RWPE2 (cell line): ENCODE measurements at places on chromosomes 16 and 17.

- DNase-seq = no peak
Observed at GRCh38 chr17:41734139-41734948, at the start of gene HAP1. Gene HAP1, minus strand, starts transcription at chr17:41734643. Its CDS starts 9 bp downstream, at chr17:41734634.

DNA sequence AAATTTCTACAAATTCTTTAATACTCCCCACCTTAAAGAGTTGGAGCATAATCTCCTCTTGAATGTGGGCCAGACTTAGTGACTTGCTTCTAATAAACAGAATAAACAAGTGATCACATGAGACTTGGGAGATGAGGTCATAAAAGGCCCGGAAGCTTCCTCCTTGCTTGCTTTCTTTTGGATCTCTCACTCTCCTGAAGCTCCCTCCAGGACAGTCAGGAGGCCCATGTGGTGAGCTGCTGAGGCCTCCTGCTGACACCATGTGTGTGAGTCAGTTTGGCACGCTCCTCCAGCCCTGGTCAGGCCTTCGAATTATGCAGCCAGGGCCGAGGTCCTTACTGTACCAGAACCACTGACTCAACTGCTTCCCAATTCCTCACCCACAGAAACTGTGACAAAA lies 53.2 kb downstream of the NDEL1 start:
- no peak for DNase-seq

GRCh38 chr17:32871746-32872145 lies 5.2 kb downstream of the MYO1D start:
- DNase-seq = no peak

- DNase-seq = no peak
Observed at GRCh38 chr17:47663912-47664623, 14.3 kb downstream of the KPNB1 start.

GRCh38 chr17:76241691-76242255 lies 1.5 kb upstream of the RNF157 start:
- no peak for DNase-seq

DNA sequence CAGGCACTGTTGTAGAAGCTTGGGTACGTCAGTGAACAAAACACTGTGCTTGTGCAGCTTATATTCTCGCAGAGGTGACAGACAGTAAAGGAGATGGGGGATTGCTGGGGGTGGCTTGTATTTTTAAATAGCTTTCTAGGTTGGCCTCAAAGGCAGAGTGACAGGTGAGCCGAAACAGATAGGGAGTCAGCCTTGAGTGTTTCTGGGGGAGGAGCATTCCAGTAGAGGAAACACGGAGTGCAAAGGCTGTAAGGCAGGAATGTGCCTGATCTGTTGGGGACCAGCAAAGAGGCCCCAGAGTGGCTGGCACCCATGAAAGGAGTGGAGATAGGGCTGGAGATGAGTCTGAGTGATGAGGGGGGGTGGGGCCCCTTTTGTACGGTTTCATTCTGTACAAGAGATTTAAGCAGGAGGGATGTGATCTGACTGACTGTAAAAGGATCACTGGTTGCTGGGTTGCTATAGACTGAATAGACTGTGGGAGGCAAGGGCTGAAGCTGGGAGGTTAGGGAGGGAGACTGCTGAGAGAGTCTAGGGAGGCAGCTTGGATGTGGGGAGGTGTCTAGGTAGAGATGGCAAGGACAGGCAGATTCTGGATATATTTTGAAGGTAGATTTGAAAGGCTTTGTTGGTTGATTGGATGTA lies 15.2 kb downstream of the NUP93 start:
- no peak for DNase-seq

GRCh38 chr17:79613195-79613772 lies 2.4 kb upstream of the RBFOX3 start:
- no peak for DNase-seq

- DNase-seq = no peak
Observed at GRCh38 chr16:9610727-9611126, 519.3 kb downstream of the HAPSTR1 start.

GRCh38 chr17:18951941-18952842 lies at the start of gene SLC5A10:
Gene SLC5A10, plus strand, starts transcription at chr17:18952165. Its CDS starts 41 bp downstream, at chr17:18952206.
- DNase-seq = no peak

- DNase-seq = no peak
Observed at GRCh38 chr17:38674014-38674748, 576 bp downstream of the EPOP start.

DNA sequence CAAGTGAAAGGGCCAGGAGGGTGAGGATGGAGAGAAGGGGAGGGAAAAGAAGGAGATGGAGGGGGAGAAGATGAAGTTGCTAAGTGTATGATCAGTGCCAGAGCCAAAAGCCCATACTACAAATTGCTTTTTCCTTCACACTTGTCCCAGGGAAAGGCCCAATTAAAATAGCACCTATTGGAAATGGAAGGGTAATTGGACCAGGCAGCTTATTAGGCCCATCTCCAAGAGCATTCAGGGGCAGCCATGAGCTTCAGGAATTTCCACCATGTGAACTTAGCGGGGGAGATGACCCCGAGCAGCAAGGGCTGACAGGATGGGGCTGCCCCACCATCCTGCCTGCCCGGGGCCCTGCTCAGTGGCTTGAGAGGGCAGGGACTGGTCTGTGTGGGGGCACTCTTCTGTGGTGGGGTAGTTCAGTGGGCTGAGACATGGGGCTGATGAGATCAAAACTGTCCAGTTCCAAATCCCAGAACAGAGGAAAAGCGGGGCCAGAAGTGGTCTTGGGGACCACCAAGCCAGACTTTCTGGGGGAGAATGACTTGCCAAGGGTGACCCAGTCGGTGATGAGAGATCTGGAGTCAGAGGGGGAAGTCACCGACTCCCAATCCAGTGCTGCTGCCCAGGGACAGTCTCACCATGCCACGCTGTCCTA lies 27.5 kb downstream of the GOSR2 start:
- no peak for DNase-seq

DNA sequence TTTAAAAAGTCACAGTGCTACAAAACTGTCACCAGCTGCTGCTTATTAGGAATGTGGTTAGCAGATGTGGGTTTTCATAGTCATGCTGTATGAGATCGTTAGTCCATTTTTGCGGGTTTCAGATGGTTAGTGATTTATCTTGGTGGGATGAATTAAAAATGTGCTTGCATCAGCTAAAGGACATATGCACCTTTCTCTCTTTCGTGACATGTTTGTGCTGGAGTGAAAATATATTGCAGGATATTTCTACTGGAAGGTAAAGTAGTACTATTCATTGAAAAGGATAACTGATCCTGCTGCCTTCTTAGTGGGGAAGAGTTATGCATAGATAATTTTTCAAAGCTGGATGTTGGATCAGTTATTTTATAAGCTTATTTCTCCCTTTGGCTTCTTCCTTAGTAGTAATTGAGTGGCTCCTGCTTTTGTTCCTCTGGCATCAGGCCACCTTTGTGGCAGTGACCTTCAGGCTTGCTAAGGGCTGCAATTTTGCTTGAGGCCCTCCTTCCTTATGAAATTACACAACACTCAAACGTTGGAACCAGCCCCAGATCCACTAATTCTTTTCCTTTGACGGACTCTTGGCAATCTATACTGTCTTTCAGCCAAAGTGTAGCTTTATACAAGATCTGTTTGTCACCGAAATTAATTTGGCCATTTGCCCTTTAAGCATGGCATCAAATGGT lies 7.5 kb upstream of the SNTB2 start:
- no peak for DNase-seq

DNA sequence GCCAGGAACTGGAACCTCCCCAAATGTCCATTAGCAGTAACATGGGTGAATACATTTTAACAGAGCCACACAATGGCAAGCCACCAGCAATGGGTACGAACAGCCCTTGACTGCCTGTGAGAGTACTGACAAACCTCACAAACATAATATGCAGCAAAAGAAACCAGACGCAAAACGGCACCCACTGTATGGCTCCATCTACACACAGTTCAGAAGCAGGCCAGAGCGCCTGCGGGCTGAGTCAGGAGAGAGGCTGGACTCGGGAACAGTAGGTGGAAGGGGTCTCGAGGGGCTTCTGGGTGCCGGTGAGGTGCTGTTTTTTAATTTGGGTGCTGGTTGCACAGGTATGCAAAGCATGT lies 77.4 kb upstream of the TOB1 start:
- DNase-seq = peak; percentile 37

DNA sequence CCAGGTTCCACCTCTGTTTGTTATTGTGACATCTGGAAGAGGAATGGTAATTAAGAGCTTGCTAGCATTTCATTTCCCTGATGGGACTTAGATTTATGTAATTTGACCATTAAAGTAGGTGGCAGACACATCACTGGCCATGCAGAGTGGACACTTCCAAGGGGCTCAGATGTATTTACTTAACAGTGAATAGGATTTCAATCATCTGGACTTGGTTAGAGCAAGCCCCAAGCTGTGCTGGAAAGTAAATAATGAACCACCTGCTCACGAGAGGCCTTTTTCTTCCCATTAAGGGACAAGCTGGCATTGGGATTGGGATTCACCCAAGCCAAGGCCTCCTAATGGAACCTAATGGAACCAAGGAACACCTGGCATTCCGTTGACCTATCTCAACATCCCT lies 395.3 kb downstream of the HS3ST4 start:
- no peak for DNase-seq

DNA sequence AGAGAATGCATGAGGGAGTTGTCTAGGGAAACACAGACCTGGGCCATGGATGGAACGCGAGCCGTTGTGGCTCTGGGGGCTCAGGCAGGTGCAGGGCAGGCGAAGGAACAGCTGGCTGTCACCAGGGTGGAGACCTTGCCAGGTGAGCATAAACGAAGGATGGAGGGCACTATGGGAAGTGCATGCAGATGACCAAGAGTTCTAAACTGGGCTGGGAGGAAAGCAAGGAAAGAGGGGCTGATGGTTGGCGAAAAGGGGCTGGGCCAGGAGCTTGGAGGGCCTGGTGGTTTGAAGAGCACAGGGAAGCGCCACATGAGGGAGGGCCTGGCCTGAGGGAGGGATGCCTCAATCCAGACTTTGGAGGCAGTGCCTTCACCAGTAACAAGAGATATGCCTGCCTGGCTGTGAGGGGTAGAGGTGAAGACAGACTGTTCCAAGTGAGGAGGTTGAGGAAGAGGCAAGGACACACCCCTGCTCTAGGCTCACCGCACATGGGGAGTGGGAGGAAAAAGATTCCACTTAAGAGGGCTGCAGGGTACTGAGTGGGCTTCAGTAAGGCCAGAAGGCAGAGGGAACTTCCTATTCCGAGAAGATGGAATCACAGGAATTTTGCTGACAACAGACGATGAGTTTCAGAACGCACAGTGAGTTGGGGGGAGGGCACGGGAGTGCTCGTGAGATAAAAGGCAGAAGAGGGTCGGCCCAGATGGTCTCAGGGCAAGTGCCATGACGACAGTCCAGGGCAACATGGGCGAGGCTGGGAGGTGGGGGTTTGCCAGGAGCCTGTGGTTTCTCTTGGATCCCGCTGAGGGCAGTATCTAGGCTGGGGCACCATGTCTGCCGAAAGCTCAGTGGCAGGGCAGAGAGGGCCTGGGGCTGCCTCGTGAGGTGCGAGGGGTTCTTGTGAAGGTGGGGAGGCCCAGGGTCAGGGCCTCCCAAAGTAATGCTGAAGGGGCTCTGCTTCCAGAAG lies 20.6 kb downstream of the B9D1 start:
- no peak for DNase-seq

DNA sequence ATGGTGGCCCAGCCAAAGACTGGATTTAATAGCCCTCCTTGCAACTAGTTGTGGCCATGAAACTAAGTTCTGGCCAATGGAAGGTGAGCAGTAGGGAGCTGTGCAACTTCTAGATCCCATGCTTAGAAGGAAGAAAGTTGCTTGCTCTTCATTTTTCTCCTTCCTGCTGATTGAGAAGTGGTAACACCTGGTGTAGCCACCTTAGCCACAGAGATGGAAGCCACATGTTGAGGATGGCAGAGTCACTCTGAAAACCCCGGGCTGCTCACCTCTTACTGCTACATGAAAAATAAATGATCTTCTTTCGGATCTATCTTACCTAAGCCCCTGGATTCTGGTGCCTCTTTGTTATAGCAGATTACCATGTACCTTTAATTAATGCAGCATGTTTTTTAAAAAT lies 10.3 kb upstream of the ATP5MC1 start:
- DNase-seq = no peak

- no peak for DNase-seq
Observed at GRCh38 chr16:1211451-1212268, 13.4 kb downstream of the TPSG1 start.

DNA sequence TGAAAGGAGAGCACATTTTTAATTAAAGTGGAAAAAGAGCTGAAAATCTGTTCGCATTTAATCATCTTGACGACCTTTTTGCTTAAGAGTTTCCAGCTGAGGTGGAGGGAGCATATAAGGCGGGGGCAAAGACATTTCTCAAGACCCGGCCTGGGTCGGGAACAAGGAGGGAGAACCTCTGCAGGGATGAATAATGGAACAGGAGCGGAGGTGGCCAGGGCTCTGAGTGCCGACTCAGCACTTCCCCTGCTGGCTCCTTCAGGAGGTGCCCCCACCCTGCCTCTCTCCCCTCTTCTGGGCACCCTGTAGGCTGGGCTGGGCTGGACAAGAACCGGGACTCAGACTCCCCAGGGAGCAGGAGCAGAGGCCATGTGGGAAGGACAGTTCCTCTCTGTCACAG lies 7.9 kb upstream of the NGFR start:
- DNase-seq = no peak

GRCh38 chr16:68814516-68814915 lies 28.8 kb upstream of the TANGO6 start:
- DNase-seq = no peak

- DNase-seq = no peak
Observed at GRCh38 chr16:68444056-68444657, 4.2 kb downstream of the SMPD3 start.

DNA sequence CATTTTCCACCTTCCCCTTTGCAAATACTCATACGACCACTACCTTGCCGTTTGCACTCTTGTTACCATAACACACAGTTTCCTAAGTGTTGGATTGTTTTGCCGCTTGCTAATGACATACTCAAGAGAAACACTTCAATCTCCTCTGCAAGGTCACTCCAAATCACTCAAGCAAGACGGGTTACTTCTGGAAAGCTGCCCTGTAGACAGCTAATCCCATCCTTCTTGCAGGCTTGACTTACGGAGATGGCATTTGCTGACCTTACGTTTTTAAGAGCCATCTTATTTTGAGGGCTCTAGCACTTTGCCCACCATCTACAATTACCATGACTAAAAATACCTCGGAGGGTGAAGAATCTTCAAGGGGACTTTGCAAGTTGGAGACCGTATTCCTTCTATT lies 46.2 kb downstream of the MYH3 start:
- no peak for DNase-seq

- no peak for DNase-seq
Observed at GRCh38 chr17:9028988-9029570, 7.8 kb downstream of the NTN1 start.

- DNase-seq = no peak
Observed at GRCh38 chr16:83579436-83579835, 228.3 kb upstream of the HSBP1 start.

DNA sequence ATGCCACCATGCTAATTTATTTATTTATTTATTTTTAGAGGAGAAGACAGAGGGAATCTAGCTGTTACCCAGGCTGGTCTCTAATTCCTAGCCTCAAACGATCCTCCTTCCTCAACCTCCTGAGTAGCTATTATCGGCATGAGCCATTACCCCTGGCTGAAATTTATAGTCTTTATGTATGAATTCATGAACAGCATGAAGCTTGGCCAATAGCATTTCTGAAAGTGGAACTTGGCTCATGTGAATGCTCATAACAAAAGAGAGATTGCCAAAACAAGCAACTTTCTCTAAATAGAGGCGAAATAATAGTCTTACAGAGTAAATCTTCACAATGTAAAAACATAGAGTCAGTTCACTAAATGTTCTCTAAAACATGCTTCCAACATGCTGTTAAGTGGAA lies 30.1 kb upstream of the SMURF2 start:
- DNase-seq = no peak

GRCh38 chr17:55990332-55991006 lies 162.8 kb upstream of the ANKFN1 start:
- no peak for DNase-seq

- no peak for DNase-seq
Observed at GRCh38 chr16:88468275-88469129, 15.4 kb downstream of the ZFPM1 start.
